ENCODE measurements at places on chromosomes 1 and 21.

- no peak overlapping the region for H3K27ac ChIP-seq
- H3K4me1 ChIP-seq: no peaks in the 10 kb centered on the region
- no peak overlapping the region for H3K4me3 ChIP-seq
- no peaks in the 10 kb centered on the region for H3K36me3 ChIP-seq
- H3K27me3 ChIP-seq: no peaks in the 10 kb centered on the region
- no peak for DNase-seq
These were observed 5.8 kb upstream of the LCE6A start for GRCh38 chr1:152836870-152837269.

GRCh38 chr1:224170748-224171478 lies 12.1 kb upstream of the DEGS1 start:
- H3K27me3 ChIP-seq: no peaks in the 10 kb centered on the region
- H3K27ac ChIP-seq: no peak overlapping the region
- peaks cover 11% of the 10 kb centered on the region for H3K4me1 ChIP-seq
- no peak overlapping the region for H3K4me3 ChIP-seq
- no peaks in the 10 kb centered on the region for H3K36me3 ChIP-seq

GRCh38 chr1:29829448-29830344 lies 593.4 kb downstream of the PTPRU start:
- DNase-seq: no peak
- no peaks in the 10 kb centered on the region for H3K4me1 ChIP-seq
- H3K36me3 ChIP-seq: no peaks in the 10 kb centered on the region
- no peaks in the 10 kb centered on the region for H3K27me3 ChIP-seq
- no peak overlapping the region for H3K4me3 ChIP-seq
- no peak overlapping the region for H3K27ac ChIP-seq

DNA sequence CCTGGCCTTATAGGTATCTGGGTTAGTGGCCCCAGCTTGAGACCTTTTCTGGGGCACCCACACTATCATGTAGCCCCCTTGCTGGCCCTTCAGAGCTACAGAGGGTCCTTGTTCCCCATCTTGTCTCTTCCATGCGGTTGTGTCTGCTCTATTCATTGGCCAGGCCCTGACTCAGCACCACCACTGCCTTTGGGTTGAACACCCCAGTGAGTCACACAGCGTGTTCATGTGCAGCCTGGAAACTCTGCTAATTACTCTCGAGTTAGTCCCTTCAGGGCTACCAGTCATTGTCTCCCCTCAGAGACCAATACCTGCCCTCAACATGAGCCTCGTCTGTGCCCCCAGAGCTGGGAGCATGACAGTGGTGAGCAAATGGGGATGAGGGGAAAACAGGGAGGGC lies 28.2 kb upstream of the IKBKE start:
- no peaks in the 10 kb centered on the region for H3K27me3 ChIP-seq
- H3K4me1 ChIP-seq: peaks cover 36% of the 10 kb centered on the region
- peaks cover 25% of the 10 kb centered on the region for H3K36me3 ChIP-seq
- no peak for DNase-seq

DNA sequence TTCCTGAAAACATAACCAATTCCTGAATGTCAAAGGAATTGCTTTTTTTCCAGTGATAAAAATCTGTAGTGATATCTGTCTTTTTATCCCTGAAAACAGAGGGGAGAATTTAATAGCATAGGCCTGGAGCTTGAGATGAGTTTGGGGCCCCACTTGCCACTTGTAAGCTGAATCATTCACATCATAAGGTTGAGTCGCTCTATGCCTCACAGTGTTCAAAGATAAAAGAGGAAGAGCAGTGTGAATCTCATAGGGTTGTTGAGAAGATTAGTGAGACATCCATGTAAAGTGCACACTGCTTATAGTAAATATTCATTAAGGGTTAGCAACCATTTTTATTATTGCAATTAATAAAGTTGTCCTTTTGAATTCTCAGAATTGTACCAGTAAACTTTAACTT lies 271.3 kb downstream of the DNM3 start:
- no peaks in the 10 kb centered on the region for H3K4me1 ChIP-seq
- H3K36me3 ChIP-seq: no peaks in the 10 kb centered on the region
- H3K27ac ChIP-seq: no peak overlapping the region
- DNase-seq: no peak
- no peak overlapping the region for H3K4me3 ChIP-seq

- no peak for DNase-seq
- peaks cover 3% of the 10 kb centered on the region for H3K4me1 ChIP-seq
- H3K4me3 ChIP-seq: no peak overlapping the region
- no peaks in the 10 kb centered on the region for H3K27me3 ChIP-seq
- H3K36me3 ChIP-seq: peaks cover 11% of the 10 kb centered on the region
These were observed 61.0 kb downstream of the MIER1 start for GRCh38 chr1:66985835-66986234.
